ENCODE measurements at places on chromosomes 6 and 20.

- no peak for DNase-seq
Measured at GRCh38 chr6:72246926-72247325, 360.6 kb downstream of the RIMS1 start.

- no peak for DNase-seq
Measured at GRCh38 chr20:52124821-52125220, 66.8 kb downstream of the ZFP64 start.

- no peak for DNase-seq
Measured at GRCh38 chr20:63706027-63706695, 1.6 kb downstream of the ARFRP1 start.

- DNase-seq, result no peak
Measured at GRCh38 chr6:158569036-158569435, 9.1 kb downstream of the TMEM181 start.

DNA sequence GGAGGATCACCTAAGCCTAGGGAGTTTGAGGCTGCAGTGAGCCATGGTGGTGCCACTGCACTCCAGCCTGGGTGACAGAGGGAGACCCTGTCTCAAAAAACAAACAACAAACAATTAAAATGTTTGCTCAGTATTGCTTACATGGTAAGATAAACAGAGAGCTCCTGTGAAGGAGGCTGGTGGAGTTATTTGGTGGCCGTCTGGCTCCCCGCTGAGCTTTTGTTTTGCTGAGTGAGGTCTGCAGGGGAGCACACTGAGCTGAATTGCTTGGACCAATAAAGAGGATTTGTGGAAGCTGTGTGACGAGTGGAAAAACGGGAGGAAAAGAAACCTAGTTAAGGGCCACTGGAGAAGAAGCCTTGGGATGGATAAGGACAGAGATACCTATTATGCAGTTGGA, 41.1 kb upstream of the BMP6 start:
- DNase-seq, result no peak

DNA sequence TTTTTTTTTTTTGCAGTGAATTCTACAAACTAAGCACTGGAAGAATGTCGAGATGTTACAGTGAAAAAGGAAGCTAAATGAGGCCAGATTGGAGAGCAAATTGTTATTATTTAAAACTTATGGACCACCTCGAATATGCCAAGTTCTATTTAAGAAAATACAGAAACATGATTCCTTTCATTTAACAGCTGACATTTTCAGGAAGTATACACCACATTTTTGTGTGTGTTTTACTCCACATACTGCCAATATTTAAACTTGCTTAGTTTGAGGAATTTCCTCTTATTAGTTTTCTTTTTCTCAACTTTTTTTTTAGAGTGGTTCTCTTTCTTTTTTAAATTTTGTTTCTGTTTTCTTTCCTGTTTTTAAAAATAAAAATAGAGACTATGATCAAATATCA, 37.0 kb upstream of the GCLC start:
- no peak for DNase-seq

DNA sequence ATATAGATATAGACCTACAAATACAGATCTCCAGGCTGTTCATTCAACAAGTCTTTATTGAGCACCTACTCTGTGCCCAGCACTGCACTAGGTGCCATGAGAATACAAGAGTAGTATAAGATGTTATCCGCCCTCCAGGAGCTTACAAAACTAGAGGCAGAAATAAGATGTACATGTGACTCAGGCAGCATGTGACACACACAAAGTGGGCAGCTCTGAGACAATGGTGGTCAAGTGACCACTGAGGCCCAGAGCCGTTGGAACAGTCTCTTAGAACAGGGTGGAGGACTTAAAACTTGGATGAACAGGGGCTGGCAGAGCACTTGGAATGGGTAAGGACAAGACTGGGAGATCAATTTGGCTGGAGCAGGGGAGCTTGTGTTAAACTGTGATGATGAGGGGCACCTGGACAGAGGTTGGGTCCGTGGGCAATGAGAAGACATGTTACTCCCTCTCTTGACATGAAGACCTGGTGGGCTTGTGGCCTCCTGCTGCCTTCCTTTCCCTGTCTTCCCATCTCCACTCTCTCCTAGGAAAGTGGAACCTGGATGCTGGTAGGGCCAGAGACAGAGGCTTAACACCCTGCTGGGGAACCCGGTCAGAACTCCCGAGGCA, 21.2 kb downstream of the TRIM15 start:
- no peak for DNase-seq

DNA sequence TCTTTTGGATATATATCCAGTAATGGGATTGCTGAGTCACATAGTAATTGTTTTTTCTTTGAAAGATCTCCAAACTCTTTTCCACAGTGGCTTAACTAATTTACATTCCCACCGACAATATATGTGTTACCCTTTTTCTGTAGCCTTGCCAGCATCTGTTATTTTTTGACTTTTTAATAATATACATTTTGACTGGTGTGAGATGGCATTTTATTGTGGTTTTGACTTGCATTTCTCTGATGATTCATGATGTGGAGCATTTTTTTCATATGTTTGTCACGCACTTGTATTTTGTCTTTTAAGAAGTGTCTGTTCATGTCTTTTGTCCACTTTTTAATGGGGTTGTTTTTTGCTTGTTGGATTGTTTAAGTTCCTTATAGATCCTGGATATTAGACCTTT, 58.9 kb upstream of the OPRM1 start:
- no peak for DNase-seq

- no peak for DNase-seq
Measured at GRCh38 chr6:14274546-14275492, 157.2 kb downstream of the CD83 start.

DNA sequence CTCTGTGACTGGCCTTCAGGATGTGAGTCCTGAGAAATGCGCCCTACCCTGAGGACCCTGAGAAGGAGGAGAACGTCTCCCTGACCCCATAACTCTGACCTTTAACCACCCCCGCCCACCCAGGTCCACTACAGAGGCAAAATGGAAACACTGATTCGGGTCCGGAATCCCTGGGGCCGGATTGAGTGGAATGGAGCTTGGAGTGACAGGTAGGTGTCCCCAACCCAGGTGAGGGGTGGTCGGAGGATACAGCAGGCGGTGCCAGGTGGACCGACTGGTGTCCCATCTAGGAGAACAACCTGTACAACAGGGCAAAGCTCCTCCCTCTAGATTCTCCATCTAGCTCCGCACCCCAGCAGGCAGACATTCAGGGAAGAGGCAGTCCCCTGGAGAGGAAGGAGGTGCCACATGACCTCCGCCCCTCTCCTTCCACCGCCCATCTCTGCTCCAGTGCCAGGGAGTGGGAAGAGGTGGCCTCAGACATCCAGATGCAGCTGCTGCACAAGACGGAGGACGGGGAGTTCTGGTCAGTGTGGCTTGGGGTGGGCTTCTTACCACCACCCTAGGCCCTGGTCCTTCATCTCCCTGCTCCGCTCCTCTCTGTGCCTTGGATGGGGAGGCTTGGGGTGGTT, 17.6 kb downstream of the CAPN11 start:
- DNase-seq, result no peak

DNA sequence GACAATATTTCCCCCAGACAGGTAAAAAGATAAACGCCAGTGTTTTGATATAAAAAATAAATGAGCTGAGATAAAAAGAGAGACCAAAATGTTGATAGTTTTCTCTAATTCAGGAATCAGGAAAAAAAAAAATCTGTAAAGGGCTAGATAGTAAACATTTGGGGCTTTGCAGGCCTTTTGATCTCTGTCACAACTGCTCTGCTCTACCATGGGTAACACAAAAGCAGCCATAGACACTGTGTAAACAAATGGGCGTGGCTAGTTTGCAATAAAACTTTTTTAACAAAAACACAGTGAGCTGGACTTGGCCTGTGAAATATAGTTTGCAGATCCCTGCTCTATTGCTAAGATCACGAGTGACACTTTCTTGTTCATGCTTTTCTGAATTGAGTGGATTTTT, 219.1 kb upstream of the STXBP5 start:
- no peak for DNase-seq
